Effector memory CD4-positive, alpha-beta T cell (primary cell): ENCODE measurements at places on chromosomes 16 and 17.

GRCh38 chr17:70597774-70598173 is 428.4 kb downstream of the KCNJ2 start:
- DNase-seq = no peak

DNA sequence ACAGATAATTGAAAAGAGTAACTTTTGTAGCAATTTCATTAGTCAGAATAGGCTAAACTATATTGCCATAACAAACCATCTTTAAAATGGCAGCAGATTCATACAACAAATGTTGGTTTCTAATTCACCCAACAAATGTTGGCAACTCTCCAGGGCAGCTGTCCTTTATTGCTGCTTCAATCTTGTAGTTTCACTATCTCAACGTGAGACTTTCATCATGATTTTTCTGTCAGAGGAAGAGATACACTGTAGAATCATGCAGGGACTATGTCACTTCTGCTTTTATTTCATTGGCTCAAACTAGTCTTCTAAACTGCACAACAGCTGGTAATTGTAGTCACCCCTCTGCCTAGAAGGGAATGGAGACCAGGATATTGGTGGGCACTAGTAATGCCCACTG is 174.2 kb downstream of the TANC2 start:
- no peak for DNase-seq

DNA sequence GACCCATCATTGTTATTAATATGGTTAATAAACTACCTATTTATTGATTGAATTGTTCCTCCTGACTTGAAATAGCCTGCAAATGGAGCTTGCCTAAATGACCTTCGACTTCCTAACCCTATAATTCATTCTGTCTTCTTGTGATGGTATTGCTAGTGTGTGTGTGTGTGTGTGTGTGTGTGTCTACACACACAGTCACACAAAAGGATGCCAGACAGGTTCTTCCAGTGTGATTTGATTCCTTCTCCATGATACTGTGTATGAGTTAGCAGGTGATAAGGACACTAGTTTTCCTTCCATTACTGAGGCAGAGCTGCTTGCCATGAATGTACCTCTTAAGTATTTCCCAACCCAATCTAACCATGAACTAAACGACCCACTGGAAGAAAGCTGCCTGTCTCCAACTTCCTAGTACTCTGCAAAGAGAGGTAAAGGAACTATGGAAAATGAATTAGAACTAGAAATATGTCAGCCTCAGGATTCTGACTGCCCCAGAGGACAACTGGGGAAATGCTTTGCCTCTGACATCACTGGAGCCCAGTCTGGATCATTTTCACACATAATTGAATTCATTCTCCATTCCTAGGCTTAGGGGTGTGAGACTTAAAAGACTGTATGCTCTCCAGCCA is 3.5 kb upstream of the CDC6 start:
- no peak for DNase-seq

GRCh38 chr17:17401271-17401781 is 75.5 kb upstream of the MED9 start:
- no peak for DNase-seq

DNA sequence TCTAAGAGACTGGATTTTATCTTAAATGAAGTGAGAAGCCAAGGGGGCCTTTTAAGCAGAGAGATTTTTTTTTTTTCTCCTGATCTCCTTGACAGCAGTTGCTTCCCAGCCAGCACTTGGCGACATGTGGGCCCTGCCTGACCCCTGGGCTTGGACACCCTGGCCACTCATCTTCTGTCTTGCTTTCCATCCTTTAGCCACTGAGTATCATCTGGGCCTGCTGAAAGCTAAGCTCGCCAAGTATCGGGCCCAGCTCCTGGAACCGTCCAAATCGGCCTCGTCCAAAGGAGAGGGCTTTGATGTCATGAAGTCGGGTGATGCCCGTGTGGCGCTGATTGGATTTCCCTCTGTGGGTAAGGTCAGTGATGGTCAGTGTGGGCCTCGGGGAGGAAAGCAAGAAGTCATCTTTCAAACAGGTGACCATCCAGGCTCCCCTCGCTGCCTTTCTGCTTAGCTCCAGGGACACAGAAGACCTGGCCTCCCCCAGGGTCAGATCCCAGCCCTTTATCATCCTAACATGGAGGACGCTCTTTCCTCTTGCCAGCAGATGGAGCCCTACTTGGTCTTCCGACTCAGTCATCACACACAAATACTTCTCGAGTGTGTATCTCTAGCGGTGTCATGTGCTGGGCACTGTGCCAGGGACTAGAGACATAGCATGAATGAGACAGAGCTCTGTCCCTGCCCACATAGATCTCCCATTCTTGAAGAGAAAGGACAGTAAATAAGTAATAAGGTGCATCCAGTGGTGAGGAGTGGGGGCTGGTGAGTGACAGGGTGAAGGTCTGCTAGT is 6.1 kb downstream of the DRG2 start:
- no peak for DNase-seq

- DNase-seq = peak; percentile 34
Measured at GRCh38 chr16:57807968-57808528, 5.8 kb upstream of the KIFC3 start.

DNA sequence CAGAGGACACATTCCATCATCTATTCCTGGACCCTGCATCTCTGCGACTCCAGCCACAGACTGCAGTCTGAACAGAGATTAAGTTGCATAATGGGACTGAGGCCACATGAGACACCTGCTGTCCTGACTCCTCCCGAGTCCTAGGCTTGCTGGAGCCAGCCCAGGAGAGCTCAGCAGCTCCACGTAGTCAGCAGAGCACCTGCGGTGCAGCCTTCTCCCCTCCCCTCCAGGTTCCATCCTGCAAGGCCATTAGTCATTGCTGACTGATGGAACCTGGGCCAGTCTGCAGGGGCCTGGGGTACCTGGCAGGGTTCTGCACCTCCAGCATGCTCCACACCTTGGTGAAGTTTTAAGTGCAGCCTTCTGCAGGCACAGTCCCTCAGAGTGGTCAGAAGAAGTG is 76.7 kb downstream of the PLD6 start:
- DNase-seq = no peak

GRCh38 chr16:8730335-8730915 is 56.0 kb downstream of the ABAT start:
- DNase-seq = no peak

DNA sequence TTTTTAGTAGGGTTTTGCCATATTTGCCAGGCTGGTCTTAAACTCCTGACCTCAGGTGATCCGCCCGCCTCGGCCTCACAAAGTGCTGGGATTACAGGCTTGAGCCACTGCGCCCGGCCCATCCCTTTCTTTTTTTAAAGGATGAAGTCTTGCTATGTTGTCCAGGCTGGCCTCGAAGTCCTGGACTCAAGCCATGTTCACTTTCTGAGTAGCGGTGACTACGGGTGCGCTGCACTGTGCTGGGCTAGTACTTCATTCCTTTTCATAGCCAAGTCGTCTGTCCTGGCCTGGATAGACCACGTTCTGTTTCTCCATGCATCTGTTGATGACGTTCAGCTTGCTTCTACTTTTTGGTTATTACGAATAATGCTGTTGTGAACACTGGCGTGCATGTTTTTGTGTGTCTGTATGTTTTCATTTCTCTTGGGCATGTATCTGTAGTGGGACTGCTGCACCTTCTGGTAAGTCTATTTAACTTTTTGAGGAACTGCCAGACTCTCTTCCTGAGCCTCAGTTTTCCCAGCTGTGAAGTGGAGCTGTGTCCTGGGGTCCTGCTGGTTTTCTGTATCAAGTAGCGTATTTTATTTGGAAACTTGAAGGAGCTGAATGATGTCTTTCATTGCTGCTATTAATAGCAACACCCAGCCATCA is 40.0 kb upstream of the GSE1 start:
- no peak for DNase-seq

DNA sequence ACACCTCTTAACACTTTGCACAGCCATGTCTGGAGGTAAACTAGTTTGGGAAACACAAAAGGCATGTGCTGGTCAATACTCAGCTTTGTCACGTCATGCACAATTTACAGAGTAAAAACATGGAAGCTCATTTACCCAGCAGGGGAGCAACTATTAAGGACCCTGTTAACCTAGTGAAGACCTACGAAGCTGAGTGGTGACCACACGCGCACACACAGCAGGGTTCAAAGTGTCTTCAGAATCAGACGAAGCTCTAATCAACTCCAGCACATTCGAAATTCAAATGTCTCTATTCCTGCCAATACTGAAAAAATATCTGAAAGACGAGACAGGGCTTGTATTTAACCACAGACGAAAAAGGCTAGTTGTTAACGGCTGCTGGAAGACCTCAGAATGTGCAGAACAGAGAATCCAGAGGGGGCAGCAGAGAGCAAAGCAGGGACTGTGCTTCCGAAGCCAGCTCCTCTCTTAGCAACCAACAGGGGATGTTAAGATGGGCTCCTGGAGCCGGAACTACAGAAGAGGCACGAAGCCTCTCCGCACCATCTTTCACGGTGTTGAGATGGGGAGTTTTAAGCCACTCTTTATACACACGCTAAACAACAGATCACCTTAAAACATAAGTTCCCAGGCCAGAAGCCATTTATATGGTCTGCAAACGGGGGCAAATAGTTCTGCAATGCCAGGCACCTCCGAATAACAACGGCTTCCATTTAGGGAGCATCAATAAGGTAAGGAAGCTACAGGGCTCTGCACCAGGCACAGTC is 45.7 kb downstream of the CMTM4 start:
- DNase-seq = peak; percentile 42

DNA sequence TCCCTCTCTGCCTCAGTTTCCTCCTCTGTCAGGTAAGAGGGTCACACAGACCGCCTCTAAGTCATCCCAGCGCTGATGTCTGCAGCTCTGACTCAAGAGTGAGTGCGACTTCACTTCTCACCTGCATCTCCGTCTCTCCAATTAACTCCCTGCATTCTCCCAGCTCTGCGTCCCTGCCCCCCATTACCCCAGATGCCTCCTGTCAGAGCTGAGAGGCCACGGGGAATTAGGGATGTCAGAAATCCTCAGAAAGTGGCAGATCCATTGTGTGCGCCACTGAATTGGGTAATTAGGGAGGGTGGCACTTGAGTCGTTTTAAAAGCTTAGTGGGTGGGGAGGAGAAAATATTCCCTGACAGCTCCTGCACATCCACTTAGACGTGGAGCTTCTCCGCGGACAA is 885.4 kb upstream of the EEF2KMT start:
- no peak for DNase-seq

- no peak for DNase-seq
Measured at GRCh38 chr17:75913537-75914210, 9.0 kb upstream of the MRPL38 start.

DNA sequence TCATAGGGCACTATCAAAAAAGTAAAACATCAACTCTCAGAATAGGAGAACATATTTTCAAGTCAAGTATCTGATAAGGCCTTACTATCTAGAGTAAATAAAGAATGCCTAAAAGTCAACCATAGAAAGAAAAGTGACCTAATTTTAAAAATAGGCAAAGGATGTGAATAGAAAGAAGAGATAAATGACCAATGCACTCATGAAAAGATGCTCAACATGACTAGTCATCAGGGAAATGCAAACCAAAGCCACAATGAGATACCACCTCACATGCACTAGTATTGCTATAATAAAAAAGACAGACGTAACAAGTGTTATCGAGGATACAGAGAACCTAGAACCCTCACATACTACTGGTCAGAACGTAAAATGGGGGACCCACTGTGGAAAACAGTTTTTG is 90.8 kb downstream of the DYNLRB2 start:
- DNase-seq = no peak

GRCh38 chr16:72821185-72821950 is 226.6 kb downstream of the ZFHX3 start:
- DNase-seq = no peak

GRCh38 chr16:12341423-12341822 is 364.9 kb downstream of the SNX29 start:
- DNase-seq = no peak

- peak; percentile 8 for DNase-seq
Measured at GRCh38 chr17:67258821-67259468, 13.9 kb upstream of the HELZ start.

GRCh38 chr17:51951741-51952140 is 206.8 kb downstream of the CA10 start:
- DNase-seq = no peak

- DNase-seq = no peak
Measured at GRCh38 chr17:8274816-8275215, 13.7 kb upstream of the RANGRF start.

DNA sequence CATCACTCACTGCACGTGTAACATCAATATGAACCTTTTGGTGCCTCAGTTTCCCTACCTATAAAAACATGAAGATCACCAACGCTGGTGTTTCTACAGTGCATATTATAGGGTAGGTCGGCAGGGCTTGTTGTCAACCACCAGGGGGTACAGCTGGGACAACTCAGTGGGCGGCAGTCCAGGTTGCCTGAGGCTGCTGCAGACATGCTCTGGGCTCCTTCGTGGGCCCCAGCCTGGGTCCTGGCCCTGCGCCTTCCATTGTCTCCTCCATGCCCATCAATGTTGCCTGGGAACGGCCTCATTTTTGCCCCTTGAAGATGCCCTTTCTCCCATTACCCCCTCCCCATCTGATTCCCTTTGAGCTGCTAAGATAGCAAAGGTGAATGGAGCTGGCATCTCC is 89.8 kb downstream of the GSG1L start:
- DNase-seq = no peak

DNA sequence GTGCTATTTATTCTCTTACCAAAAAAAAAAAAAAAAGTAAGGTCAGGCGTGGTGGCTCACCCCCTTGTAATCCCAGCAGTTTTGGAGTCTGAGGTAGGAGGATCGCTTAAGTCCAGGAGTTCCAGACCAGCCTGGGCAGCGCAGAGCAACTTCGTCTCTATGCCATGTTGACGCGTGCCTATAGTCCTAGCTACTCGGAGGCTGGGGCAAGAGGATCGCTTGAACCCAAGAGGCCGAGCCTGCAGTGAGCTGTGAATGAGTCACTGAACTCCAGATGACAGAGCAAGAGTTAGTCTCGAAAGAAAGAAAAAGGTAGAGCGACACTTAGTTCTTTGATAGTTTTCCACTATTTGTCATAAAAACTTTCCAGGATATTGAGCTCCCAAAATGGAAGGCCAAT is 1.4 kb upstream of the TENT4B start:
- no peak for DNase-seq

DNA sequence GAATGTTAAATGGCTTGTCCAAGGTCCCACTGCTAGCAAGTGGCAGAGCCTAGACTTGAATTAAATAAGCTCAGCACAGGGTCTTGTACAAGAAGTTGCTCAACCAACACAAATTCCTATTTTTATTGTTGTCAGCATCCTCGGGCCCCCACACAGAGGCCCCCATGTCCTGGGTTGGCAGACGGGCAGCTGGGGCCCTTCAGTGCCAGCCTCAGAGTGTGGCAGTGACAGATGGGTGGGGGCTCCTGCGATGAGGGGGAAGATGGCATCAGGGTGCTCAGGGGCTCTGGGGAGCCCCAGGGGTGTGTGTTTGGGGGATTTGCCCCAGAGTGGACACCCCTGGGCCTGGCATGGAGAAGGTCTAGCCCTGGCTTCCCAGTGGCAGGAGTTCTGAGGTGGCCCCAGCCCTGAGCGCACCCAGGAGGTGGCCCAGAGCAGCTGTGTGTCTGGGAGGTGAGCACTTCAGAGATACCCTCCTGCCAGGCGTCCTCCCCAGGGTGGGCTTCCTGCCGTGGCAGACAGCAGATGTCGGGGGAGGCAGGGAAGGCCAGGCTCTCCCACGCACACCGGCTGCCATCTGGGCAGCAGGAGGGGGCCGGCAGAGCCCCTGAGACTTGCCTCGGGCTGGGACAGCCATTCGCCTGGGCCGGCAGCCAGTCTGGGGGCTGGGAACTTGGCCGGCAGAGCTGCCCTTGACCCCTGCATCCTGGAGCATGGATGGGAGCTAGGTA is 150.8 kb downstream of the C16orf78 start:
- DNase-seq = no peak

GRCh38 chr16:81842564-81843242 is 63.6 kb downstream of the PLCG2 start:
- DNase-seq = no peak

GRCh38 chr17:30005709-30006320 is 64.4 kb downstream of the EFCAB5 start:
- no peak for DNase-seq

- DNase-seq = peak; percentile 40
Measured at GRCh38 chr16:20849589-20850390, 43.5 kb downstream of the REXO5 start.
